Calu3 (cell line): ENCODE measurements at places on chromosomes 5 and 9. TPM values are rescaled to one million over a fixed set of nuclear protein-coding genes. Genes with fewer than 3 reads are reported as not detected.

GRCh38 chr5:10289991-10290390, 17.7 kb downstream of the CMBL start:
- DNase-seq: no peak

The FOXD4L3 gene
- total RNA-seq: 0.95 and 1.2 TPM in 2 replicates

The GABRP gene
- 1,275 and 1,278 TPM in 2 replicates for total RNA-seq

DNA sequence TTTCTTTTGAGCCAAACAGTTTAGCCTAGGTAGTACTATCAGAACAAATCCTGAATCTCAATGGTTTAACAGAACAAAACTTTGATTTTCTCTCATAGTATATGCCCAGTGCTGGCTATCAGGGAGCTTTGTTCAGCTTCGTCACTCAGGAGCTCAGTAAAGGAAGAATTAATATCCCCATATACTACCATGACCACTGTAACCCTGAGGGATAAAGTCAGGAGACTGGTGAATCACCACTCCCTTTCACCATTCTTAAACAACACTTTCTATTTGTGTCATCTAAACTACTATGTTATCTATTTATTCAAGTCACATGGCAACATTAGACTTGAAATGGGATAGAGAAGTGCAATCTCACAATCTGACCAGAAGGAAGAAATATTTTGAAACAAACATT, 522.6 kb upstream of the COX7C start:
- DNase-seq: no peak

The NUTM2F gene
- total RNA-seq: not detected in 2 replicates

- DNase-seq: no peak
Observed at GRCh38 chr5:171323806-171324632, 15.0 kb downstream of the TLX3 start.

- no peak for DNase-seq
Observed at GRCh38 chr9:83235526-83235925, 172.6 kb upstream of the RASEF start.

The TAF11L13 gene
- total RNA-seq: not detected in 2 replicates

The LCN2 gene
- total RNA-seq: 2,733 and 4,208 TPM in 2 replicates

GRCh38 chr5:96031811-96032261, 70.2 kb upstream of the ELL2 start:
- no peak for DNase-seq

GRCh38 chr5:94524841-94525697, 93.3 kb downstream of the KIAA0825 start:
- DNase-seq: peak; percentile 24

GRCh38 chr5:92559781-92560180, 1021.2 kb downstream of the NR2F1-AS1 start:
- no peak for DNase-seq

The ADGRV1 gene
- 1.8 and 3.5 TPM in 2 replicates for total RNA-seq

GRCh38 chr5:96814041-96814440, 6.3 kb upstream of the ERAP1 start:
- DNase-seq: no peak

- DNase-seq: peak; percentile 2
Observed at GRCh38 chr9:19934301-19934871, 145.5 kb upstream of the SLC24A2 start.

DNA sequence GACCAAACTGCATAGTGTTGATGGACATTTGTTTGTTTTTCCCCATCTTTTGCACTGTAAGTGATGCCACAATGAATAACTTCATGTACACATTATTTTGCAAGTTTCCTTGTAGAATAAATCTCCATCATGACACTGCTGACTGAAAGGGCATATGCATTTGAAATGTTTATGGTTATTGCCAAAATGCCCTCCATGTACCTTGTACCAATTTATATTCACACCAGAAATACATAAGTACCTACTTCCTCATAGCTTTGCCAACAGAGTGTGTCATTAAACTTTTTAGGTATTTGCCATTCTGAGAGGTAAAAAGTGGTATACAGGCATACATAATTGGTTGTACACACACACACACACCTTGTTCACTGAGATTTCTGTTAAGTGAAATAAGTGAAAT, 361.0 kb upstream of the PCSK5 start:
- no peak for DNase-seq

The CYLC2 gene
- total RNA-seq: not detected in 2 replicates

- no peak for DNase-seq
Observed at GRCh38 chr9:96246267-96246671, 55.7 kb downstream of the HSD17B3 start.

The OSMR gene
- total RNA-seq: 59.8 and 76.4 TPM in 2 replicates

GRCh38 chr9:72471096-72471495, 50.3 kb upstream of the TMC1 start:
- DNase-seq: no peak

- no peak for DNase-seq
Observed at GRCh38 chr9:8627976-8628679, 828.5 kb upstream of the DMAC1 start.

DNA sequence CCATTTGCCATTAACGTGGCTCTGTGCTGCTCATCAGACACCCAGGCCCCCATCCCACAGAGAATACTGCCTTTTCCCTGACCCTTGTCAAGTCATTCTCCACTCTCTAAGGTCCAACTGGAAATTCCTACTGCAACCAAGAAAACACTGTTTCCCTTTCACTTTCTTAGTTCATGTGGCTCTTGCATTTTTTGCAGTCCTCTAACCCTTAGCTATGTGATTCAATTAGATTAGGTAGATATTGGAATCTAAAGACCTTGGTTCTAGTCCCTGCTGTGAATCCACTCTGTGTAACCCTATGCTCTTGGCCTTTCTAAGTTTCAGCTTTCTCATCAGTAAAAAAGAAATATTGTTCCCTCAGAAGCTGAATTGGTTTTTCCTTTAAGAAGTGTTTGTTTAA, 649.4 kb downstream of the CCDC171 start:
- DNase-seq: no peak

DNA sequence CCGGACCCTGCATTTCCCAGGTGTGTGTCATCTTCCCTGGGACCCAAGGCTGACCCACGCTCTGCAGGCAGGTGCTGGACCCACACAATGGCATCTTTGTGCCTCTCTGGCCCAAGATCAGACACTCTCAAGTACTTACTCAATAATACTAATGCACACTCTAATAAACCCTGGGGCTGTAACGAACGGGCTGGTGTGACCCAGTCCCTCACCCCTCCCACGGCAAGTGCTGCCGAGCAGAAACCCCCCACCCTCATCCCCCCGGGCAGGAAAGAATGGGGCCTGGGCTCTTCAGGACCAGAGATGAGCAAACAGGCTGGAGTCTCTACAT, 1.1 kb upstream of the OBP2B start:
- peak; percentile 70 for DNase-seq

GRCh38 chr9:71607461-71607881, 160.8 kb downstream of the CEMIP2 start:
- no peak for DNase-seq

The NIM1K gene
- 0.26 and 0.88 TPM in 2 replicates for total RNA-seq

DNA sequence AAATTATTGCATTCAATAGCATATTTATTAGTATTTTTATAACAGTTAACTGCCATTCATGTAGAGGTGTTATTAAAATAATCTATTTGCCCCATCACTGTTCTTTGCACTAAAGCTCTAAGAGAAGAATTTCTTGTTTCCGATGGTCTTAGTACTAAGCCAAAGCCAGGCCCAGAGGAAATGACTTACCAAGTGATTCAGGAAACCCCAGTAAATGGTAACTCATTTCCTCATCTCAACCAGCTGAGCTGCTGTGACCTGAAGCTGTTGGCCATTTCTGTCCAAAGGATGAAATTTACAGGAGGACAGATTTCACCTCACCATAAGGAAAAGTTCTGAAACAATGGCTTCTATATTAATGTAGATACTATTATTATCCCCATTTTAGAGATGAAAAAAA, 117.0 kb downstream of the PIK3R1 start:
- no peak for DNase-seq

GRCh38 chr9:106322706-106323245, 540.2 kb upstream of the ZNF462 start:
- DNase-seq: no peak

The FOXD4L6 gene
- 0.28 TPM in 1 of 2 replicates, not detected in the other for total RNA-seq

GRCh38 chr5:151904909-151905308, 19.7 kb downstream of the GLRA1 start:
- DNase-seq: no peak

DNA sequence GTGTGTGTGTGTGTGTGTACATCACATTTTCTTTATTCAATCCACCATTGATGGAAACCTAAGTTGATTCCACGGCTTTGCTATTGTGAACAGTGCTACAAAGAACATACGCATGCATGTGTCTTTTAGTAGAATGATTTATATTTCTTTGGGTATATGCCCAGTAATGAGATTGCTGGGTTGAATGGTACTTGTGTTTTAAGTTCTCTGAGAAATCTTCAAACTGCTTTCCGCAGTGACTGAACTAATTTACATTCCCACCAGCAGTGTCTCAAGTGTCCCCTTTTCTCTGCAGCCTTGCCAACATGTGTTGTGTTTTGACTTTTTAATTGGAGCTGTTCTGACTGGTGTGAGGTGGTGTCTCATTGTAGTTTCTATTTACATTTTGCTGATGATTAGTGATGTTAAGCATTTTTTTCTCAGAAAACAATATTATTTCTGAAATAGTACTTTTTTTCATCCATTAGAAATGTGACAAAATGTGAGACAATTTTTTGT, 769.7 kb downstream of the TAF11L14 start:
- no peak for DNase-seq

GRCh38 chr5:38681966-38682365, 125.5 kb upstream of the LIFR start:
- DNase-seq: no peak

DNA sequence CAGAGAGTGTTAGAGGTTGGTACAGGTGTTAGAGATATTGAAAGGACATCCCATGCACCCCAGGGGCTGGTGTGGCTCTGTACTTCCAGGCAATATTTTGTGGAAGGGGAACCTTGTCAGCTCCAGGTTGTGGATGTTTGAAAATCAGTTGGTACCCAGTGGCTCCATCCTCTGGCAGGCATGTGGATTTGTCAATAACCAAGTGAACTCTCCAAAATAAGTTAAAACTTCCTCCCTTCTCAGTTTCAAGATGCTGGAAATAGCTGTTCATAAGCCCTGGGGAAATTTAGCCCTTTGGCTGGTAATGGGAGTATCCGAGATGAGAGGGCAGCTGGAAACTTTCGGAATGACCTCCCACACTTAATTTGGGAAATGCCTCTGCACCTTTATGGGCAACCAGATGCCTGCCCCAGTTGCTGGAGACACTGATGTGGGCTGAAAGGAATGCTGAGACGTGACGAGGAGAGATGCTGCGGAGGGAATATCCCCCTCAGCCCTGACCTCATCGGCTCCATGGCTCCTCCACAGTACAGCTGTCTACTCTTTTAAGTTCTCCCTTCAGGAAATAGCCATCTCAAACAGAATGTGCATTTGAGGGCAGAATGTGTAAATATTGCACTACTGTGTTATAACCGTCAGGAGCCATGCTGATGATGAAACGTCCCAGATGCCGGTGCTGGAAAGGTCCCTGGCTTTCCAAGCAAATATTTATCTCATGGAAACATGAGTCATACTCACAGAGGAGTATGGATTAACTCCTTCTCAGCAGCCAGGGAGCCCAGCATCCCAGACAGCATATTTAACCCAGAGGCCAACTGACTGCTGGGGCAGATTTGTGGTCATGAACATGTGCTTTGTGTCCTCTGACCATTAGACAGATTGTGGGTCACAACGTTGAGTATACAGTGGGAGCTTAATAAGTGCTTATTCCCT, 29.5 kb downstream of the TGFBI start:
- DNase-seq: peak; percentile 32

DNA sequence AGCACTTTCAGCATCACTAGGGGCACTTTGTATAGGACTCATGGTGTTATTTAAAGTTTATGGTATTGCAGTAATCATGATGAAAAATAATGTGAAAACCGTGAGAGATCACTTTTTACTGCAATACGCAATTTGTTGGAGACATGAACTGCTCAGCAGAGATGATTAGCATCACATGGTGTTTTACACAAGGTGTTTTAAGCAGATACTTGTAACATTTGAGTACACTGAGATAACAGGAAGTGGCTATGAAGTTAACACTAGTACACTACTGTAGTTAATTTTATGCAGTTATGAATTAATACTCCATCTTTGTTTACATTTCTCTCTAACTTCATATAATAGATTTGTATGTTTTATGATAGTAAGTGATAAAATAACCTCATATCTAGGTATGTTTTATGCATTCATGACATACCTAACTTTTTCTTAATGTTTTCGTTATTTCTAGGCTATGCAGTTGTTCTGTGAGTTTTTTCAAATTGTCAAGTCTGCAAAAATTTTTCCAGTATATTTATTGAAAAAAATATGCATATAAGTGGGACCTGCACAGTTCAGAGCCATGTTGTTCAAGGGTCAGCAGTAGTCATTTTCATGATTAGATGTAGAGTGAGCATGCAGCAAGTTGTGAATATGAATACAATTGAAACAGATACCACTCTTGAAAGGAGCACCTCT, 13.0 kb downstream of the SUB1 start:
- DNase-seq: no peak

The PCDHA9 gene
- total RNA-seq: 0.59 and 0.66 TPM in 2 replicates

GRCh38 chr5:17180864-17181723, 36.3 kb upstream of the BASP1 start:
- no peak for DNase-seq

The SFXN1 gene
- 105 and 106 TPM in 2 replicates for total RNA-seq

DNA sequence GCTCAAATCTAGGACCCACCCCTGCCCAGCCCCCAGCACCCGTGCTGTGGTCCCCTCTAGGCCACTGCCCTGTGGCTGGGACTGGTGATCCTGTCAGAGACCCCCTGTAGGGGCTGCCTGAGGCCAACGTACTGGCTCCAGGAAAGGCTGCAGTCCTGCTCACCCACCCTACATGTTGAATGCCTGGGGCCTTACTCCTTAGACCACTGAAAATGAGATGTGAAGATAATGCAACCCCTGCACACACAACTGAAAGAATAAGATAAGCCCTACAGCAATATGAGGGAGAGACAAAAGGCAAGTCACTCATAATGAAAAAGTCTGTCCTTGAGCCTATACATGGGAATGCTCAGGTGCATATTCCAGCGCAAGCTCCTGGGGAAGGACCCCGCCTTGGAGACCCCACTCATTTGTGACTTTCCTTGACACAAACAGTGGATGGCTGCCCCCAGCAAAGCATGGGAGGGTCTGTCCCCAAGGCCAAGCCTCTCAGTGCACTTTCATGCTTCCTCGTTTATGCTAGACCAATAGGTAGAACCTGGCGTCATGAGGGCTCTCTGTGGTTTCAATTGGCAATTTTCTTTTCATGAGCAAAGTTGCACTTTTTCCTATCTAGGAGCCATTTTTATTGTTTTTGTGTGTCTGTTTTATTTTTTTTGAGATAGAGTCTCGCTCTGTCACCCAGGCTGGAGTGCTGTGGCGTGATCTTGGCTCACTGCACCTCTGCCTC, 12.5 kb upstream of the WNK2 start:
- no peak for DNase-seq

The DBH gene
- not detected in 2 replicates for total RNA-seq
